ENCODE measurements at places on chromosomes 1 and 21.
A peak's percentile ranks its signal among the peaks of the same experiment; 100 is the strongest.

- no peak for DNase-seq
These were observed 829 bp downstream of the PEA15 start for GRCh38 chr1:160206036-160206389.

GRCh38 chr1:1032424-1032823, 12.5 kb downstream of the AGRN start:
- DNase-seq = no peak

DNA sequence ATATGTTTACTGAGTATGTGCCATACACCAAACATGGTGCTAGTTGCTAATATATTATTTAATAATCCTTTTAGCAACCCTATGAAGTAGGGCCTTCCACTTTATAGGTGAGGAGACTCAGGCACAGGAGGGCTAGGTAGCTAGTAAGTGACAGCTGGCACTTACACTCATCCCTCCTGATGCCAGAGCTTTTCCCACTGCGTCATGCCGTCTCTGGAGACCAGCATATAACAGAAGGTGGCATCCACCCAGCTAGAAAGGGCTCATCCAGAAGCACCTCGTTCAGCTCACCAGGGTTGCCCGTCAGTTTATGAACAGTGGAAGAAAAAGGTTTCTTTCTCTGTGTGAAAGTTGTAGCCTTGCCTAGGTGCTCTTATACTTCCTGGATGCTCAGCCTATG, 108.9 kb downstream of the NOS1AP start:
- DNase-seq = no peak

GRCh38 chr1:219041818-219042217, 131.9 kb upstream of the LYPLAL1 start:
- DNase-seq = no peak

GRCh38 chr1:7688659-7689058, 82.4 kb upstream of the VAMP3 start:
- DNase-seq = no peak

DNA sequence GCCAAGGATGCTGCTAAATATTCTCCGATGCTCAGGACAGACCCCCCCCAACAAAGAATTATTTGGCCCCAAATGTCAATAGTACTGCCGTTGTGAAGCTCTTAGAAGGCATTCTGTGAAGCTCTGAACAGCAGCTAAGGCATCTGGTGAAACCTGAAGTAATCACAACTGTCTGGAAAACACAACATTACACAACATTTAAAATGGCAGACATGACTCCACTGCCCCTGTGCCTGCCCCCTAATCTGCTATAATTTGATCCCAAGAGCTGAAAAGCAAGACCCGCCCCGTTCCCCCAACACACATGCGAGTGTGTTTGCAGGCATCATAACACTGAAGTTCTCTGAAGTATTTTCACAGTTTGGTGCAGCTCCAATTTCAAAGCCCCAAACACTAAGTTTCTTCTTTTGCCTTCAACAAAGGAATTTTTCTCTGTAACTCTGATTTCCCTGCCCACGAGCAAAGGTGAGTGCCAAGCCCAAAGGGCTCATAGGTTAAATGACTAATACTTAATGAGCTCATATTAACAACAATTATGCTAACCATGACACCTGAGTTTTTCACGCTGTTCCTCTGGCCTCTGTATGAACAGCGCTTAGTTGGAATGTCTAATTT, 129.2 kb downstream of the CLIC6 start:
- no peak for DNase-seq

DNA sequence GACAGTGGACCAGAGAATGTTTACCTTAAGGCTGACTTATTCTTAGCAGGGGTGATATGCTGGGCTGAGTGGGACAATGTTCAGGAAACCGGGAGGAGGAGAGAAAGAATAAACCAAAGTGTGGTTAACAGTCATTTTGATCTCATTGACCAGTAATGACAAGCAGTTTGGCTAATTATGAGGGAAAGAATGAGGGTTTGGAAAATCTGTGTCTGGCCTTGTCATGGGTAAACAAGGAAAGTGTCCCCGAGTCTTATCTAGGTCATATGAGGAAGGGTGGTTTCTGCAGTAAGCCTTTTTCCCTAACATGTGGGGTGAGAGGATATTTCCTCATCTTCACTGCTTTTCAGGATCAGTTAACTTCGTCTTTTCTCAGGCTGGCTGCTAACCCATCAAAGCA, 155.0 kb downstream of the TPR start:
- no peak for DNase-seq

DNA sequence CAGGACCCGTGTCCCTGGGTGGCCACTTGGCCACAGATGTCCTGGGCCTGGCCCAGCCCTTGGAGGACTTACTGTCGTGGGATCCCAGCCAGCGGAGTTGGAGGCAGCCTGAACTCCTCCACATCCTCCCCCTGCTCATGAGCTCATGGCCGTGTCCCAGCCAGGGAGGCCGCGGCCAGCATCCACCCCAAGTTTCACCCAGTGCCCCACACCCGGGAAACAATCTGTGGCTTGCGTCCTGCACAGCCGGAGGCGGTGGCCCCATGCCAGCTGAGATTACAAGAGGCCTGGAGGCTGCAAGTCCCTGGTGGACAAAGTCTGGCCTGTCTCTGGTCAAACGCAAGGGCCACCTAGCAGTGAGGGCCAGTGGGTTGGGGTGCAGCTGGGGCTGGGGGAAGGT, 27.5 kb upstream of the TMEM52 start:
- DNase-seq = no peak

DNA sequence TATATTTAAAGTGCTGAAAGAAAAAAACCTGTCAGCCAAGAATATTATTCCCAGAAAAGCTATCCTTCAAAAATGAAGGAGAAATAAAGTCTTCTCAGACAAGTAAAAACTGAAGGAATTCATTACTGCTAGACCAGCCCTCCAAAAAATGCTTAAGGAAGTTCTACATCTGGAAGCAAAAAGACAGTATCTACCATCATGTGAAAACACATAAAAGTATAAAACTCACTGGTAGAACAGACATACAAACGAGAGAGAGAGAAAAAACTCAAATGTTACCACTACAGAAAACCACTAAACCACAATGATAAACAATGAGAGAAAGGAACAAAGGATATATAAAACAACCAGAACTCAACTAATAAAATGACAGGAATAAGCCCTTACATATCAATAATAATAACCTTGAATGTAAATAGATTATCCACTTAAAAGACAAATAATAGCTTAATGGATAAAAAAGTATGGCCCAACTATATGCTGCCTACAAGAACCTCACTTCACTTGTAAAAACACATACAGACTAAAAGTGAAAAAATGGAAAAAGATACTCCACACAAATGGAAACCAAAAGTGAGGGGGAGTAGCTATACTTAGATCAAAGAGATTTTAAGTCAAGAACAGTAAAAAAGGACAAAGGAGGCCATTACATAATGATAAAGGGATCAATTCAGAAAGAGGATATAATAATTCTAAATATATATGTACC, 22.0 kb downstream of the NSL1 start:
- DNase-seq = no peak

- no peak for DNase-seq
These were observed 182.0 kb downstream of the IGSF21 start for GRCh38 chr1:18289597-18289996.

DNA sequence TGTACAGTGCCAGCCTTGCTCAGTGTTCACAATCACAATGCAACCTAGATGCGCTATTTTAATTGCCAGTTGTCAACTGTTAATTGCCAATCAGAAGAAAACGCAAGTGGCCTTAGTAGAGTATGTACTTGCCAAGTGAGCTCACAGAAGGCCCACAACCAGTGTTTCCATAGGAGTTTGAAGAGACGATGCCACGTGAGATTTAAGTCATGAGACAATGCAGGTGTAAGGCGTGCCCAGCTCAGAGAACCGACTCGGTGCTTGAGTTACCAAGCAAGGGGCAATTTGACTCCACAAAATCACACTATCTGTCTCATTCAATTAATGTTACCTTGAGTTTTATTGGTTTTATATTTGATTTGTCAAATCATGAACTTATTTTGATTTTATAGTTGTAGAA, 65.6 kb downstream of the TEX35 start:
- no peak for DNase-seq

- peak; percentile 28 for DNase-seq
These were observed 118.3 kb upstream of the FGGY start for GRCh38 chr1:59178339-59179187.

GRCh38 chr1:20229171-20229570, 42.9 kb upstream of the PLA2G2C start:
- no peak for DNase-seq

- DNase-seq = no peak
These were observed 13.2 kb downstream of the KLHDC8A start for GRCh38 chr1:205343431-205344065.

DNA sequence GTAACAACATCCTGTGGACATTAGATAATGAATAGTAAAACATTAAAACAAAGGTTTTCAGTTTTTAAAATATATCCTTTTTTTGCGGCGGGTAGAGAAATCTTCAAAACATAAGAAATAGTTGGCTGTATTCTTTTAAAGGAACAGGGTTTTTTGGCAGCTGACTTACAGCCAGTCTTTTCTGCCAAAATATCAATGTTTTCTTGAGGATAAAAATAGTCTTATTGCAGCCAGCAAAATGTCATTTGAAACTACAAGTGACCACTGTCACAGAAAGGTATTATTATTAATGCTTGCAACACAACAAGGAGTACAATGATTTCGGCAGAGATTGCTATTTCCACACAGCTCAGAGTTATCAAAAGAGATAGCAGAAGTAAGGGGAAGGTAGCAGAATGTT, 21.4 kb downstream of the OLFM3 start:
- DNase-seq = no peak

DNA sequence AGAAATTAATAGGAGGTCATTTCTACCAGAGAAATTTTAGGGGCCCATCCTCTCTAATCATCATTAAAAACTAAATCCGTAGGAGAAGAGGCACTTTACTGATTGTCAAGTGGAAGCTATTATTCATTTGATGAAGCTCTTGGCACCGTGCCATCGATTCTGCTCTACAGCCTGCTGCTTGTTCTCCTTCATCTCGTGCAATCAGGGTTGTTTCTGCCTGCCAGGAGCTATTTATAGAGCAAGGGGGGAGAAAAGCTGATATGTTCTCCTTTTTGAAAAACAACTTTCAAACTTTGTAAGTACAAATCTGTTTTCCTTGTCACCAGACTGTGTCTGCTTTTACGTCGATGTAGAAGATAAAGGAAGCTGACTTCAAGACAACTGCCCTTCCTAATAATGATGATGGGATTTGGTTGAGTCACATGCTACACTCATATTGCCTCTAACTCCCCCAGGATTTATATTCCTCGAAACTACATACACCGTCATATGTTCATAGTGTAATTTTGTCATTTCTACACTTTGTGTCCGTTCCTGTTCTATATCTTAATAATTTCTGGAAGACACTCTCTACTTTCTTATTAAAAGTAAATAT, 169.6 kb upstream of the LHX8 start:
- DNase-seq = no peak

DNA sequence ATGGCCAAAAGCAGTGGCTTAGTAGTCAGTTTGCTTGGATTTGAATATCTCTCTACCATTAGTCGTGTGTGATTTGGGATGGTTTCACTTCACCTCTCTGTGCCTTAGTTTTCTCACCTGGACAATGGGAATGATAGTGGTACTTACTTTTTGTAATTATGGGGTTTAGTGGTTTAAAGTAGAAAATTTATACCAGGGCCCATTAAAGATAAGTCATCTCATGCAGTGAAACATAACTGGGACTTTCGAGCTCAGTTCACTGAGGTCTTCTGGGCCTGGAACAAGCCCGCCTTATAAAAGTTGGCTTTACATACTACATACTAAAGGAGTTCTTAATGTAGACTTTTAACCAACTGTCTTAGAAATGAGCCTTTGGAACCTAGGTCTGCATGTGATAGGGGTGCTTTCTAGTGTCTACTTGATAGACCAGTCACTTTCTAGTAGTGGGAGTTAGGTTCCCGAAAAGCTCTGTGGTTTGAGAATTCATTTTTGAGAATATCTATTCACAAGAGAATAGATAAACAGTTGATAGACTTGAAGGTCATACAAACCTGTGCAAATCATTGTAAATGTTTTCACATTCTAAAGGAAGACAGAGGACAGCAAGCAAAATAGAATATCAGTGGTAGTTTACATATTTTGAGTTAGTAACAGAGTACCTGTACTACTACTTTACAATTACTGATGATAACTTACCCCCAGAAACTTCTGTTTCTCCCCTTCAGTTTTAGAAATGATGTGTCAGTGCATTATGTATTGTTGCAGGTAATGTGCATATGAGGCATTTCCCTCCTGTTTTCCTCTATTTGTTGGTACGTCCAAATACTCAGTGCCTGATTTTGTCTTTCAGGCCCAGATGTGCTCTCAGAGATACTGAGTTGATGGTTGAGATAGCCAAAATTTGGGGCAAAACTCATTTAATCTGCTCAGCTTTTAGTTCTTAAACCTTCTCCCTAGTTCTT, 48.0 kb downstream of the DYRK1A start:
- DNase-seq = no peak

Data from fibroblast of skin of left quadriceps (primary cell).